NCI-H82 (cell line): ENCODE measurements at places on chromosomes 5 and 9.

DNA sequence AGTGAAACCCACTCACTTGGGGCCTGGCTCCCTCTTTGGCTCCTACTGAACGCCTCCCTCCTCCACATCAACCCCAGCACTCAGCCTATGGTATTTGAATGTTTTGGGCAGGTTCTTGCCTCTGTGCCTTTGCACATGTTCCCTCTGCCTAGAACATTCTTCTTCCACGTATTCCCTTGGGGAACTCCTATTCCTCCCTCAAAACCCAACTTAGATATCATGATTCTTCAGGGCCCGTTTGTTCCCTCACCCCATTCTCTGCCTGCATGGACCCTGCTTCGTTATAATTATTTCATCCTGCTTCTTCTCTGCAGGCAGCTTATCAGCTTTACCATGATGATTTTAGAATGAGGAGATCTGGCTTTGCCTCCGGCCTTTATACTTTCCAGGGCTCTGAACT lies 215.0 kb upstream of the IER5L start:
- DNase-seq: no peak

- DNase-seq: peak; percentile 86
Measured at GRCh38 chr9:83538172-83538889, at the start of gene FRMD3. FRMD3 (minus strand) TSS chr9:83538401; CDS start chr9:83538231, 170 bp downstream.

GRCh38 chr9:129333617-129334104 lies 155.6 kb upstream of the IER5L start:
- DNase-seq: no peak

DNA sequence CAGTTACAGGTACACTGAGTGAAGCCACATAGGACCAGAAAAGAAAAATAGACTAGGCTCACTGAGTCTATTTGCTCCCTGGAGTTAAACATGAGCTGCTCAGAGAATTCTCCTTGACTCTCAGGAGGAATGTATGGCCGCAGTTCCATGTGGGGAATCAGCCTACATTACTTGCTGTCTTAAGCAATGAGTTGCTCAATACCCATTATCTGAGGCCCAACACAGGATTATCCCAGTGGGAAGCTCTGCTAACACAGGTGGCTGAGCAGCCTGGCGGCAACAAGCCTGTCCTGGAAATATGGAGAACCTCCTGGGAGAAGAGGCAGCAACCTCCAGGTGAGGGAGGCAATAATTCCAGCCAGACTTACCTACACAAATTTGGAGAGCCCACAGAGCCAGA lies 177.5 kb upstream of the NREP start:
- DNase-seq: peak; percentile 51

- no peak for DNase-seq
Measured at GRCh38 chr5:97075649-97076048, 66.8 kb downstream of the LIX1 start.

DNA sequence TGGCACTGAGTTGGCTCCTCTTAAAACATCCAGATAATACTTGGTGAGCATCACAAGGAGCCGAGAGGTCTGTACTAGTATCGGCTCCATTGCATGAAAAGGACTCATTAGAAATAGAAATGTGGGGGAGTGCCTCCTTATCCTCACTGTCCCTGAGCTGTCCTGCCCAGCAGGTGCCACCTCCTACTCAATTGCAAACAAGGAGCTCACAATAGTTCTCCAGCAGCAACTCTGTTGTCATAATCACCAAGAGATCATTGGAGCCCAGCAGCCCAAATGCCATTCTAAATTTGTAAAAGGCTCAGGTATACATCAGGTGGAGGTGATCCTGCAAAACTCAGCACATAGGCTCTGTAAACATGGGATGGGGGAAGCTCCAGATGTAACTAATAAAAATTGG lies 99.1 kb downstream of the PLK2 start:
- no peak for DNase-seq

GRCh38 chr9:105187781-105188180 lies 56.7 kb upstream of the SLC44A1 start:
- no peak for DNase-seq

GRCh38 chr9:78326564-78326963 lies 29.6 kb downstream of the PSAT1 start:
- DNase-seq: no peak

- no peak for DNase-seq
Measured at GRCh38 chr5:135826994-135827671, 7.3 kb upstream of the SLC25A48 start.

GRCh38 chr9:129121483-129121882 lies 10.3 kb downstream of the PTPA start:
- DNase-seq: no peak

DNA sequence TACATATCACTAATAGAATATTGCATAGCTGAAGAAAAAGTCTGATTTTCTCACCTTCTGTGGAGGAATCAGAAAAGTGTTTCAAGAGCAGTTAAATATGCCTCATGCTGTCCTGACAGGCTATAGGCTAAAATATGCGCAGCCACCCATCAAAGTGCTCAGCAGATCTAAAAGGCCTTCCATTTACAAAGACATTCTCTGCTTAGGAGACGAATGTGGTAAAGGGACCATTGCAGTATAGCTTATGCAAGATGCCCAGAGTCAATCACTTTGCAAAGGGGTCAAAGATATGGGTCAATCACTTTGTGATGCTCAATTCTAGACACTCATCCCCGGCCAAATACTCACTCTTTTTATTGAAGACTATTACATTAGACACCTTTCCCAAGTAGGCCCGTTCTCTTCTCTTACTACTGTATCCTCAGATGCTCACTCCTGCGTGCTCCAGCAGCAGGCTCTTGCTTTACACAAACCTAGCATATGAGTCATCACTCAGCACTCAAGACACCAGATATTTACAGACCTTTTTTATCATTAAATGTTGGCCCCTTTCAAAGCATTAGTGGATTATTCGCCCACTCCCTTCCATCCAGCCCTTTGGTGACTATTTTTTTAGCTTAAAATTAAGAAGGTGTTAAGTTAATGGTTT lies 568.2 kb upstream of the CDH18 start:
- DNase-seq: no peak

DNA sequence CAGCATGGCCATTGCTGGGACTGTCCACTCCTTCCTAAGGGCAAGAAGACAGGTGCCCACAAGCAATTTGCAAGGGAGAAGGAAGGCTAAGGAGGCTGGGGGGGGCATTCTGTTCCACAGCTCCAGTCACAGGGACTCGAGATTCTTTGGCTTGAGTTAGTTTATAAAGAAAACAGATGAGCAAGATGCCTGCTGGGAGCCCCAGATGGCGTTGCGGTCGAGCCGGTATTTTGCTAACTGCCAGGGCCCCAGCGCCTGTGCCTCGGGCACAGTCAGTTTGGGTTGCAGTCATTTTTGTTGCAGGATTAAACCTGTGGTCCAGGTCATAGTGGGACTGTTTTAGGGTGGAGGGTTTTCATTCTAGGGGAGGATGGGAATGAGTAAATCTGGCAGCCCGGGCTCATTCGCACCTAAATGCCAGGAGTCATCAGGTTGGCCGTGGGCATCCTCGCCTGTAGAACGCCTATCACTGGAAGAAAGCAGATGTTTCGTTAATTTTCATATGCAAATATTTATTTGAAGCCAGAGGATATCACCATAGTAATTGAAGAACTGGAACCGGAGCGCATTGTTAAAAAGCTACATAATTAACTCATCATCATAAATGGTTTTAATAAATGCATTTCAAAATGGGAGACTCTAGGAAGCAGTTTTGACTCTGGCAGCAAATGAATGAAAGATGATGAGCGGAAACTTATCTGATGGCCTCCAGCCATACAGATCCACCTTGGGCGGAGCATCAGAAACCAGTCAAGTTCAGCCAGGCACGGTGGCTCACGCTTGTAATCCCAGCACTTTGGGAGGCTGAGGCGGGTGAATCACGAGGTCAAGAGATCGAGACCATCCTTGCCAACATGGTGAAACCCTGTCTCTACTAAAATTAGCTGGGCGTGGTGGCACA lies 87.1 kb upstream of the FCN2 start:
- DNase-seq: no peak

DNA sequence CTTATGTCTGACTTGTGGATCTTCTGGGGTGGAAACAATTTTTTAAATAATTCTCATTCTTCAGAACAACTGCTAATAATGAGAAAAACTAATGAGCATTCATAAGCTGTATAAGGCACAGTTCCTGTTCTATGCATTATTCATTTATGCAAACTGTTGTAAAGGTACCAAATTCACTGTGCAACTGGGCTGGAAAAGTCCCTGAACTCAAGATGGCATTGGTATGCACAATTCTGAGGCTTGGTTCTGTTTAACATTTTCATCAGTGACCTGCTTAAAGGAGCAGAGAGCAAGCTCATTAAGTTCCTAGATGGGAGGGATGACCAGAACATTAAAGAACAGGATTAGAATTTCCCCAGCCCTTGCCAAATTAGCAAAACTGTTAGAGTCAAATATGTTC lies 104.5 kb downstream of the RFK start:
- DNase-seq: no peak

GRCh38 chr5:167255926-167256325 lies 1035.5 kb upstream of the WWC1 start:
- DNase-seq: no peak

- no peak for DNase-seq
Measured at GRCh38 chr5:25448646-25449045, 803.9 kb upstream of the CDH10 start.

DNA sequence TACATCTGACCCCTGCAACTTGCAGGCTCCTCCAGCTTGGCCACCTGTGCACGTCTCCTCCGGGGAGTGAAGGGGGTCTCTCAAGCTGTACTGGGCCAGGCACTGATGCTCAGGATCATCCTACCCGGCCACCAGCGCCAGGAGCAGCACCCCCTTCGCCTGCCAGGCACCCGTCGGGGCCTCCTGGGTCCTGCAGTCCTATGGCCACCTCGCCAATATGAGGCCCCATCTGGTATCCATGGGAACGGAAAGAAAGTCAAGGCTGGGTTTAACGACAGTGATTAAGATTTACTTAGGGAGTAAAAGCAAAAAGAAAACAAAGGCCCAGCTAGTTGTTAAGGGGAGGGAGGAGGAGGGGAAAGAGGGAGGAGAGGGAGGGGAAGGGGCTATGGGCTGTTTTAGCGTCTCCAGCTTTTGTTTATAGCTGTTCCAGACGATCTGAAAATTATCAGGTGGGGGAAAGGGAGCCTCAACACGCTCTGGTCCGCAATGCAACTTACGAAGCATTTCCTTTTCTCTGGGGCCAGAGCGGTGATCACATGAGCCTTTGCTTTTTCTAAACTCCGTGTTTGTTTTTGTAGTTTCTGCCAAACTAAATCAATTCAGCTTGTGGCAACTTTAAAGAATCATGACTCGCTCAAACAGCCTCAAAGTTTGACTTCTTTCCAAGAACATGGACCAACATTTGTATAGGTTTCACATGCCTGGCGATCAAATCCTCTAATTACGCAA lies 132.4 kb downstream of the ROR2 start:
- peak; percentile 50 for DNase-seq

- no peak for DNase-seq
Measured at GRCh38 chr5:44565902-44566301, 176.7 kb upstream of the FGF10 start.

GRCh38 chr5:99025298-99026045 lies 96.7 kb upstream of the CHD1 start:
- no peak for DNase-seq

- no peak for DNase-seq
Measured at GRCh38 chr9:136707849-136708517, 4.4 kb upstream of the DIPK1B start.

- no peak for DNase-seq
Measured at GRCh38 chr5:52961274-52961681, 27.9 kb upstream of the ITGA2 start.

DNA sequence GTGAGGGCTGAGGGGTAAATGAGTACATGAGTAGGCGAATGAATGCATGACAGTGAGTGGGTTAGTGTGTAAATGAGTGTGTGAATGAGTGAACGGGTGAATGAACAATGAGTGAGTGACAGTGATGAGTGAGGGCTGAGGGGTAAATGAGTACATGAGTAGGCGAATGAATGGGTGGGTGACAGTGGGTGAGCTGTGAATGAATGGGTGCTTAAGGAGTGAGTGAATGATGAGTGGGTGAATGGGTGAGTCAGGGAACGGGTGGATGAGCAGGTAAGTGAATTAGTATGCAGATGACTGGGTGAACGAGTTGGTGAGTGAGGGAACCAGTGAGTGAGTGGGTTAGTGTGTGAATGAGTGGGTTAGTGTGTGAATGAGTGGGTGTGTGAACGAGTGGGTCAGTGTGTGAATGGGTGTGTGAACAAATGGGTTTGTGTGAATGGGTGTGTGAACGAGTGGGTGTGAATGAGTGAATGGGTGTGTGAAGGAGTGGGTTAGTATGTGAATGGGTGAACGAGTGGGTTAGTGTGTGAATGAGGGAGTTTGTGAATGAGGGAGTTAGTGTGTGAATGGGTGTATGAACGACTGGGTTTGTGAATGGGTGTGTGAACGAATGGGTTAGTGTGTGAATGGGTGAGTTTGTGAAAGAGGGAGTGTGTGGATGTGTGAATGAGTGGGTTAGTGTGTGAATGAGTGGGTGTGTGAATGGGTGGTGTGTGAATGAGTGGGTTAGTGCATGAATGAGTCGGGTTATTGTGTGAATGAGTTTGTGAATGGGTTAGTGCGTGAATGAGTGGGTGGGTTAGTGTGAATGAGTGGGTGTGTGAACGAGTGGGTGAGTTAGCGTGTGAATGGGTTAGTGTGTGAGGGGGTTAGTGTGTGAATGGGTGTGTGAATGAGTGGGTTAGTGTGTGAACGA lies 32.9 kb downstream of the NKD2 start:
- no peak for DNase-seq

- DNase-seq: no peak
Measured at GRCh38 chr5:43221502-43221901, 29.5 kb downstream of the NIM1K start.

DNA sequence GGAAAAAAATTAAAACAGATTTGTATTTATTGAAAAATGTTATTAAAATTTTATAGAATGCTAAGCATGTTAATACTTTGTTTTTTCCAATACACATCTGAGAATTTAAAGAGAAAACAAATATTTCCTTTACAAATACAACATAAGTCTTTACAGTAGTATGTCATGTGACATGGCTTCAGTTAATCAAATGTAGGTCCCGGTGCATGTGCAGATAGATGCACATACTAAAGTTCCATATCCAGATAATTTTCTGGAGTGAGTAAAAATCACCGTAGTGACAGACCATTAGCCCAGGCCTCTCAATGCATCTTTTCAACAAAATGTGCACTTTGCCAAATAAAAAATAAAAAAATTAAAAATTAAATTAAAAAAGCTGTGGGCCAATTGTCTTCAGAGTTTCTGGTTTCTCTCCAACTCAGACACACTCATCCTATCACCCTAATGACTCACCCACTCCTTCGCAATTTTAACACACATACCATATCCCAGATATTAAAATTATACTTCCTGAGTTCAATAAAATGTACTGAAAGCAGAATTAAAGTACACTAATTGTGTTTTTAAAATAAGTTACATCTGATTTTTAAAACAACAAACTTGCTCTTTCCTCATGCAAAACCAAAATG lies 508.1 kb downstream of the NR2F1-AS1 start:
- DNase-seq: no peak

- DNase-seq: no peak
Measured at GRCh38 chr5:107590686-107591085, 80.1 kb downstream of the EFNA5 start.
